CD4-positive, alpha-beta memory T cell (primary cell): ENCODE measurements at places on chromosomes 16 and 17.

GRCh38 chr17:4895657-4896331 lies 3.5 kb upstream of the C17orf107 start:
- no peaks in the 10 kb centered on the region for H3K27me3 ChIP-seq
- H3K4me3 ChIP-seq = no peak overlapping the region
- H3K36me3 ChIP-seq = peaks cover 49% of the 10 kb centered on the region
- no peak for DNase-seq
- H3K27ac ChIP-seq = no peak overlapping the region

- DNase-seq = no peak
- H3K27me3 ChIP-seq = no peaks in the 10 kb centered on the region
- peaks cover under 1% of the 10 kb centered on the region for H3K36me3 ChIP-seq
- H3K4me3 ChIP-seq = peak overlapping the region; percentile 78
- peaks cover 29% of the 10 kb centered on the region for H3K4me1 ChIP-seq
Observed at GRCh38 chr17:54969658-54970572, 1.4 kb downstream of the STXBP4 start.

DNA sequence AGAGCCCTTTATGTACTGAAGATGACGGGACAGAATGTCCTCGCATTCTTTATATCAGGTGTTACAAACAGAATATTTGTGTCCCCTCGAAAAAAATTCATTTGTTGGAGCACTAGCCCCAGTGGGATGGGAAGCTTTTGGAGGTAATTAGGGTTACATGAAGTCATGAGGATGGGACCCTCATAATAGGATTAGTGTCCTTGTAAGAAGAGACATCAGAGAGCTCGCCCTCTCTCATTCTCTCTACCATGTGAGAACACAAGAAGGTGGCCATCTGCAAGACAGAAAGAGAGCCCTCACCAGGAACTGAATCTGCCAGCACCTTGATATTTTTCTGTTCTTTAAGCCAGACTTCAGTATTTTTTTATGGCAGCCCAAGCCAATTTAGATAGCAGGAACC lies 72.4 kb downstream of the SLC39A11 start:
- no peak overlapping the region for H3K27ac ChIP-seq
- H3K4me1 ChIP-seq = no peaks in the 10 kb centered on the region
- DNase-seq = no peak

GRCh38 chr16:69240331-69240730 lies 53.4 kb downstream of the SNTB2 start:
- H3K4me3 ChIP-seq = no peak overlapping the region
- no peaks in the 10 kb centered on the region for H3K36me3 ChIP-seq
- no peaks in the 10 kb centered on the region for H3K27me3 ChIP-seq
- H3K4me1 ChIP-seq = no peaks in the 10 kb centered on the region
- DNase-seq = no peak

DNA sequence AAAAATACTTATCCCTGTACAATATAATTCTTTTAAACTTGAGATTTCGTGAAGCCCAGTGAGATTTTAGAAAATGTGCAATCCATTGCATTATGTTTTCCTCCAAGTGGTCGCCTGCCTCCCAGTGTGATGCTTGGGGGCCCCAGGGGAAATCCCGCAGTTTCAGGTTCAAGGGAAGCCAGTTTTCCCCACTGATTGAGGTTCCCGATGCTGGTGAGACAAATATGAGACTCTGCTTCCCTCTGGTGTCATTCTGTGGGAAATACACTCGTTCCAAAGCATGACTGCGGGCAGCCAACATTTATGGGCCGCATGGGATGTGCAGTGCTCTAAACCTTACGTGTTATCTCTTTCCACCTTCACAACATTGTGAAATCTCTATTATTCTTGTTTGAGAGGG lies 200.8 kb downstream of the PRKCB start:
- H3K36me3 ChIP-seq = peaks cover 30% of the 10 kb centered on the region
- peak; percentile 52 for DNase-seq
- no peak overlapping the region for H3K4me3 ChIP-seq
- no peaks in the 10 kb centered on the region for H3K27me3 ChIP-seq

- no peak overlapping the region for H3K27ac ChIP-seq
- no peak overlapping the region for H3K4me3 ChIP-seq
- no peak for DNase-seq
- H3K27me3 ChIP-seq = no peaks in the 10 kb centered on the region
- H3K36me3 ChIP-seq = no peaks in the 10 kb centered on the region
Observed at GRCh38 chr17:61842899-61843298, 20.4 kb downstream of the BRIP1 start.

DNA sequence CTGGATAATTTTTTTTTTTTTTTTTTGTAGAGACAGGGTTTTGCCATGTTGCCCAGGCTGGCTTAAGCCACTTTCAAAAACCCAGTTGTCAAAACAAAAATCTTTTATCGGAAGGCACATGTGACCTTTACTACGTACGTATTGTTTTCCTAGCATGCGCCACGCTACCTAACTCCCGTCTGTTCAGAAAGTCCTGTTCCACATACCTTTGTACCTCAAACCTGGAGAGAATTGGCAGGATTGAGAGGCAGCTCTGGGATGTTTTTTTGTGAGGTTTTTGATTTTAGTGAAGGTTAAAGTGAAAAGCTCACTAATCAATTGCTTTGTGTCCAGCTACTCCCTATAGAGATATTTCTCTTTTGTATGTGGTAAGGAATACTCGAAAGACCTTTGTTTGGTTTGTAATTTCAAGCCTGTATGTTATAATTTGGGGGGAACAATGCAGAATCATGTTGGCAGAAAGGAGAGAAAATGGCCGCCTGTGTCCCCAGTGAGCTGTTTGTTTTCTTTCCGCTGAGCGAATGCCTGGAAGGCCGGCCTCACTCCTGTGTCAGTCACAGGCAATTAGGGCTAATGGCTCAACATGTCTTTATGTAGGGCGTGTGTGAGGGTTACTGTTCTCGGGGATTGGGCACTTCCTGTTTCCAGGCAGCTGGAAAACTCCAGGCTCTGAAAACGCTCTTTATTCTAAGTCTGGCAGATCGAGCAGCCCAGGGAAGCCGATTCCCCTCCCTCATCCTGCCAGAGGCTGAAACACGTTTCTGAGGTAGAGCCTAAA lies 60.8 kb upstream of the CLEC18A start:
- H3K4me1 ChIP-seq = no peaks in the 10 kb centered on the region
- H3K27me3 ChIP-seq = no peaks in the 10 kb centered on the region
- H3K36me3 ChIP-seq = peaks cover 22% of the 10 kb centered on the region
- no peak overlapping the region for H3K27ac ChIP-seq

GRCh38 chr17:80706463-80706867 lies 161.8 kb downstream of the RPTOR start:
- H3K27me3 ChIP-seq = no peaks in the 10 kb centered on the region
- no peak for DNase-seq
- peaks cover 73% of the 10 kb centered on the region for H3K4me1 ChIP-seq
- no peak overlapping the region for H3K4me3 ChIP-seq
